ENCODE measurements at places on chromosomes 2 and 18.

GRCh38 chr2:106272216-106272807 lies 78.2 kb upstream of the UXS1 start:
- no peak for DNase-seq

DNA sequence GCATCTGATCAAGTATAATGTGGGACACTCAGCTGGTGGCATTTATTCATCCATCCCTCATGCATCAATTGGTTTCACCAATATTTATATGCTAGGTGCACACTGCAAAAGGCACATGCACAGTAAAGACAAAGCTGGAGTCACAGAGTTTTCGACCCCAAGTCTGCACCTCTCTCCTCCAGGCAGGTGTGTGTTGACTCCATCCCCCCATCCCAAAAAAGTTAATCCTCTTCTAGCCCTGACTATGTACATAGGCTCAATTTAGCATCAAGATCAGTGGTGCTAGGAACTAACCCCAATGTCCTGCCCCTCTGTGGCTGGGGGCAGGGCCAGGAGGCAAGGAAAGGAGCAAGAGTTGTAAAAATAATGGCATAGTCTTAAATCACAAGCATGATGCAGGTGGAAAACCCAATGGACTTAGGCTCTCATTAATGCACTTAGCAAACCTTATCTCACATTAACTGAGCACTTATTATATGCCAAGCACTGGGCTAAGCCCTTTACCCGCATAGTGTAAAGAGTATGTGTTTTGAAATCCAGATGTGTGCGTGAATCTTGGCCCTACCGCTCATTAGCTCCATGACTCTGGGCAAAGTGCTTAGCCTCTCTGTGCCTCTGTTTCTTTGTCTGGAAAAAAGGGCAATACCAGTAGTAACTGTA lies 3.1 kb downstream of the EVA1A start:
- DNase-seq: no peak

DNA sequence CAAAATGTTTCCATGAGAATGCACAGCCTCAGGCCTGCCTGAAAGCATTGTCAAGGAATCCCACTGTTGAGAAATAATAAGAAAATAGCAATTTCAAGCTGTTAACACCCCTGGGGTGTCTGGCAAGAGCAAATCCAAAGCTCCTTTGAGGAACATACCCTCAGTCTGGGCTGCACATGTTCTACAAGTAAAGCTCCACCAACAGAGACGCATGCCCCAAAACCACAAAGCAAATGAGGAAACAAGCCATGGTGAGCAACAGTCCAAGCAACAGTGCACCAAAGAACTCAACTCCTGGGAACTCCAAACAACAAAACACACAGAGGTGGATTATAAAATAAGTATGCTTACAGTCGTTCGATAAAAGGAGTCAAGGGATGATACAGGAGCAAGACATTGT lies 40.3 kb downstream of the CYP27C1 start:
- no peak for DNase-seq

GRCh38 chr2:209208211-209208610 lies 215.6 kb upstream of the MAP2 start:
- peak; percentile 2 for DNase-seq

DNA sequence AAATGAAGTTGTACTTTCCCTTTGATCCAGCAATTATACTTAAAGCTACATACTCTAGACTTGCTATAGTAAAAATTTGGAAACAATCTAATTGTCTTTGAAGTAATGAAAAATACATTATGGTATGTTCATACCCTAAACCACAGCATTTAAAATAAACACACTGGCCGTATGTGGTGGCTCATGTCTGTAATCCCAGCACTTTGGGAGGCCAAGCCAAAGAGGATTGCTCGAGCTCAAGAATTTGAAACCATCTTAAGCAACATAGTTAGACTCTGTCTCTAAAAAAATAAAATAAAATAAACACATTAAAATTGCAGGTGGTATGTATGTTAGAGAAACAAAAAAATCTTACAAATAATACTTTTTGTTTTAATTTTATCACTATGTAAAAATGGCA lies 208.1 kb upstream of the KLHL14 start:
- no peak for DNase-seq

GRCh38 chr2:75949385-75950030 lies 238.8 kb upstream of the GCFC2 start:
- no peak for DNase-seq

DNA sequence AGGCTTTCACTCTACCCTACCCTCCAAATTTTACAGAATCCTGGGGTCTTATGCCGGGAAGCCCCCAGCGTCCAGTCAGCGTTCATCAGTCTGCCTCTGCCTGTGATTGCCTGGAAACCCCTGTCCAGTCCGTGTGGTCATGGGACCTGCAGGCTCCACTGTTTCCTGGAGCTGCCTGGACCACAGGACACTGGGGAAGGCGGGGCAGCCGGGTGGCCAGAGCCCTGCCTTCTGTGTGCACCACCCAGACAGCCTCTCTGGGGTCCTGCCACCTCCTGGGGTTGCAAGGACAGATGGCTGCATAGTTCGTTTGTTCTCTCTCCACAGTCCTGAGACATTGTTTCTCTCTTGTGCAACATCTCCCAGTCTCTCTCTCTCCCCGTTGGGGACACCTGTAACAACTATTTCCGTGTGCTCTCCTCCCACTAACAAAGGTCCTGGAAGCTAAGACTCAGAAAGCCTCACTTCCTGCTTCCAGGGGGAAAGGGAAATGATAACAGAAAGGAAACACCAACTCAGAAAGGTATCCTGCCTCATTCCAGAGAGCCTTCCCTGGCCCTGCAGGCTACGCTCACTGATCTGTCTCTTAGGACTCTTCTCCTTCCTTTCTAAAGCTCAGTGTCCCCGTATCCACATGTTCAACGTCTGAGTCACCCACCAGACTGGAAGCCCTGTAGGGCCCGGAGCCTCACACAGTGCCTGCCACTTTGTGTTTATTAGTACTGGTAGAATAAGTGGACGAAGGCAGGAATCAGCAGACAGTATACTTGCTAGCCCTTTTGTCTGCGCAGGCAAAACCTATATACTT lies 192.8 kb upstream of the RAB12 start:
- no peak for DNase-seq

DNA sequence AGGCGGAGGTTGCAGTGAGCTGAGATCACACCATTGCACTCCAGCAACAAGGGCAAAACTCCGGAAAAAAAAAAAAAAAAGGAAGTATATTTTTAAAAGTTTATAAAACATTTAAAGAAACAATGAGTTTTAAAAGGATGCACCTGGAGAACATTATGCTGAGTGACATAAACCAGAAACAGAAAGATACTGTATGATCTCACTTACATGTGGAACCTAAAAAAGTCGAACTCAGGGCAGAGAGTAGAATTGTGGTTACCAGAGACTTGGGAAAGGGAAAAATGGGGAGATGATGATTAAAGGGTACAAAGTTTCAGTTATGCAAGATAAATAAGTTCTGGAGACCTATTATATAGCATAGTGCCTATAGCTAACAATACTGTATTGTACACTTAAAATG lies 52.8 kb upstream of the RTN4 start:
- no peak for DNase-seq

GRCh38 chr18:48454261-48454757 lies 45.1 kb upstream of the ZBTB7C start:
- DNase-seq: no peak

- DNase-seq: no peak
These were observed 571.1 kb downstream of the TNS1 start for GRCh38 chr2:217431577-217432269.

- DNase-seq: no peak
These were observed 18.8 kb upstream of the SUCLG1 start for GRCh38 chr2:84477886-84478285.

GRCh38 chr2:174597345-174598047 lies at the start of gene WIPF1:
TSS of gene WIPF1 (minus strand) at chr2:174597804. CDS start at chr2:174585573, 12,231 bp downstream.
- no peak for DNase-seq

DNA sequence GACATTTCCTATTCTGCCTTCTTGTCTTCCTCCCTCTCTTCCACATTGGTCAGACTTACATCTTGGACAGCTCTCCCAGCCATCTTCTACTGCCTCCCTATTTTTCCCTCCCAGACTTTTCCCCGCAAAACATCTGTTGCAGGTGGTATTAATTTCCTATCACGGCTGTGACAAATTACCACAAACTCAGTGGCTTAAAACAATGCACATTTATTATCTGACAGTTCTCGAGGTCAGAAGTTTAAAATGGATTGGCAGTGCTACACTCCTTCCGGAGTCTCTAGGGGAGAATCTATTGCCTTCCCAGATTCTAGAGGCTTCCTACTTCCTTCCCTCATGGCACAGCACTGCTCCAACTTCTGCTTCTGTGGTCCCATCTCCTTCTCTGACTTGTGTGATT lies 33.3 kb downstream of the STRADB start:
- no peak for DNase-seq

DNA sequence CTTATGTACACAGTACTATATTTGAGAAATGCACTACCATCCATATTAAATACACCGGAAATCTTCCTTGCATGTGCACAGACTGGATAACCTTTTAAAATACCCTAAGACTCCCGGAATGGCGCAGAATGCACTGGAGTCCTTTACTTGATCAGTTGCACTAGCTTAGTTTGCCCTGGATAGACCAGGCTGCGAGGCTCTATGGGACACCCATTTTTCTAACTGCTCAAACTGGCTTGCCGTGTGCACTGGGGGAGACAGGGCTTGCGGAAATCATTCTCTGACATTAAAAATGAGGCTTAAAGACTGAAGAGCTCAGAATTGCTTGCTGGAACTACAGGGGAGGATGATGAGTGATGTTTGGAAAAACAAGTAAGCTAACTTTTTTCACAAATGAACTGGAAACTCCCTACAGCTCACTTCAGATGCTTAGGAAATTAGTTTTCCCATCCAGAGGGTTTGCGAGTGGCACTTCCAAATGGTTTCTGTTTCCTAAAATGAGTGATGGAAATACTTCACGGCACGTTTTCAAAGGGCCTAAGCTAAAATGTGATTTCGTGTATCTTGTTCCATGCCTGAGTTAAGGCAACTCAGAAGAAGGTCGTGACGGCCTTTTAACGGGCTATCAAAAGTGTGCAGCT lies 2.7 kb downstream of the NCK2 start:
- DNase-seq: no peak

GRCh38 chr2:186031229-186031628 lies 292.6 kb downstream of the FSIP2 start:
- DNase-seq: no peak

DNA sequence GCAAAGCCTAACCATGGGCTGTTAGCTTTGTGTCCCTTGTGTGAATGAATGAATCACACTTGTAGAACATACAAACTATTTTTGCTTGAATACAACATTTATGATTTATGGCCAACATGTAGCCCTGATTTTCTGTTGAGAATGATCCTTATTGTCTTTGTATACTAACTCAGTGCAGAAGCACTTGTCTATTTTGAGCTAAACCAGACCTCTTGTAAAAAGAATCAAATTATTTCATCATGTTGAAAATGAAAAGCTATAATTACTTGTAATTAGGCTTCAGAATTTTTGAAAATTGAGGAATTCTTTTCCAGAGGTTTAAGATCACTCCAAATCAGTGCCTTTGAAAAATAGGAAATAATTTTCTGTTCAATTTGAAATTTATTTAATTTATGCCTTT lies 85.9 kb downstream of the ZNF407 start:
- no peak for DNase-seq
